GM23338 (cell line): ENCODE measurements at places on chromosomes 12 and 14. TPM values are rescaled to one million over a fixed set of nuclear protein-coding genes. Genes with fewer than 3 reads are reported as not detected.
A peak's percentile ranks its signal among the peaks of the same experiment; 100 is the strongest.

- DNase-seq, result peak; percentile 40
Measured at GRCh38 chr12:96130396-96131059, 63.6 kb upstream of the ELK3 start.

DNA sequence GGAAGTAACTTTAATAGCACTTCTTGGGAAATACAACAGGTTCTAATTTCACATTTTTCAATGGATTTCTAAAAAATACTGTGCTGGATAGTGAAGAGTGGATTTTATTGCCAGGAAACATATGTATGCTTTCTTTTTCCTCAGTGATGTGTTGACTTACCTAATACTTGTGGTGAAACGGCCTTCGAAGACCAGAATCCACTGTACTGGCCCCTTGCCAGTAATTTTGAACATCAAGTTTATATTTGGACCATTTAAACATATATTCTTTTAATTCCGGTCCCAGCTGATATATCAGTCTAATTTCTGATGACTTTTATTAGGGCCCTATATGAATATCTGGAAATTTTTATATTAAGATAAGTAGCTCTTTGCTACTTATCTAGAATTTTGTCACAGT lies 1.8 kb downstream of the MSRB3 start:
- DNase-seq, result no peak

DNA sequence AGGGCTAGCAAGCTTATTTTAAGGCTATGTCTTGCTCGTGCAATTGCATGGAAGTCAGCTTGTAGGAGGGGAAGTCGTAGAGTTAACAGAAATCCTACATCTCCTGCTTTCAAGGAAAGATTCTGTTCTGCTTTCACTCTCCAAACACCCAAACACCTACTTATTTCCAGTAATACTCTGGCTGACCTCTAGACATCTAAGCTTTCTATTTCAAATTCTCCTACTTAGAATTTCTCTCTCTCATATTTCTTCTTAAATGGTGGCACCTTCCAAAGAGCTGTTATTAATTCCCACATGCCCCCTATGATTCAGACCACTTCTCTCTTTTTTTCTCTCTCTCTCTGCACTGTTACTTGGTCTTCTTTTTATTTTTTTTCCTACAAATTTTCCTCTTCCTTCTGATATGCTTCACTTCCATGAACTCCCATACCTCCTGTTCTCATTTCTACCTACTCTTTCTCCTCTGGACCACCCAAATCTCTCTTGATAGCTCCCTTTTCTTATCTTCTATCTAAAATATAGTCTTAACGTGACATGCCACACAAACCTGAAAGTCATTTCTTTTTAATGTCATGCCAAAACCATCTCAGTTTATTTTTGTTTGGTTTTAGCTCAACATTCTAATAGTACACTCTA lies 90.8 kb downstream of the RPS6KA5 start:
- no peak for DNase-seq

VASH1 gene
- polyA plus RNA-seq, result 0.78 and 1.4 TPM in 2 replicates

DNA sequence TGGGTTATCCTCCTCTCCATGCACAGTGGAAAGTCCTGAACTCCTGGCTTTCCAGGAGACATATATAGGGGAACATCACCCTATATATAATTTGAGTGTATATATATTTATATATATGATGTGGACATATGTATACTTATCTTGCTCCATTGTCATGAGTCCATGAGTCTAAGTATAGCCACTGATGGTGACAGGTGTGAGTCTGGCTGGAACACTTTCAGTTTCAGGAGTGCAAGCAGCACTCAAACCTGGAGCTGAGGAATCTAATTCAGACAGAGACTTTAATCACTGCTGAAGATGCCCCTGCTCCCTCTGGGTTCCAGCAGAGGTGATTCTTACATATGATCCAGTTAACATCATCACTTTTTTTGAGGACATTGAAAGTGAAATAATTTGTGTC lies 4.4 kb downstream of the SSTR1 start:
- DNase-seq, result no peak

TTC9 gene
- polyA plus RNA-seq, result 9.9 and 10.3 TPM in 2 replicates

MAP1LC3B2 gene
- 6.7 and 9.4 TPM in 2 replicates for polyA plus RNA-seq
